ENCODE measurements at places on chromosomes 4 and X. TPM values are rescaled to one million over a fixed set of nuclear protein-coding genes. Genes with fewer than 3 reads are reported as not detected.

DNA sequence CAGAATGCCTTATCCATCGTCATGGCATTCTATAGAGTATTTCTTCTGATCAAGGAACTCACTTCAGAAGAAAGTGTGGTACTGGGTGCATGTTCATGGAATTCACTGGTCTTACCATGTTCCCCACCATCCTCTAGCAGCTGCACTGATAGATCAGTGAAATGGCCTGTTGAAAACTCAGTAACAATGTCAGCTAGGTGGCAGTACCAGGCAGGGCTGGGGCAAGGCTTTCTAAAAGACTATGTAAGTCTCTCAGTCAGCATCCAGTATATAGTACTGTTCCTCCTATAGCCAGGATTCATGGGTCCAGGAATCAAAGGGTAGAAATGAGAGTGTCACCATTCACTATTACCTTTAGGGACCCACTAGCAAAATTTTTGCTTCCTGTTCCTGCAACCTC, 15.8 kb upstream of the LDB2 start:
- peak; percentile 33 for DNase-seq

DNA sequence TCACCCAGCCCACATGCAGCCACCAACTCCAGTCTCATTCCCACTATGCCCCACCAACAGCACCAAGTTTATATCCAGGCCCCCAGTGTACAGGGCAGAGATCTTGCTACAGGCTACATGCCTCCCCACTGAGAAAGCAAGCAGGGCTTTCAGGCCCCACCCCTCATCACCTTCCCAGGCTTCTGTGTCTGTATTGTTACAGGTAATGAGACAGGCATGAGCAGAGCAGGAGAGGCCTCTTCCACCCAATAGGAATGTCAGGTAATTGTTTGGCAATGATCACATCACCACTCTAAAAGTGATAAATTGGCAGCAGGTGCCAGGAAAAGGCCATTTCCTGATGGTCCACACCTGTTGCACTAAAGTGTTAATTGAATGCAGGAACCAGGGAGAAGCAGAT, 102.5 kb downstream of the ZNF518B start:
- no peak for DNase-seq

The ABCB7 gene
- 27.6 TPM for total RNA-seq

The FAT1 gene
- 483 TPM for total RNA-seq

DNA sequence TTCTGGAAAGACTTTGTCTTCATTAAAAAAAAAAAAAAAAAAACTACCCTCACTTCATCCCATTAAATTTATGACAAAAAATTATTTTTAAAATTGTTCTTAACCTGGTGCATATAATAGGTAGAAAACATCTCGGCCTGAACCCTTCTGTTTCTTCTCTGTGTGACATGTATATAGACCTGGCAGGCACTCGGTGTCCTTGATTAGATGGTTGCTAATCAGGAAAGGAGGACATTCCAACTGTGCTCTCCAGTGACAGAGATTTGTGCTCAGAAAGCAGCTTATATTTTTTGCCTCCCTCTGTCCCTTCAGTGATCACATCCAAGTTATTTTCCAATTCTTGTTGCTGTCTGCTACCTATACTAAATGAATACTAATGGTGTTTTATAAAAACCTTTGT, 355.6 kb downstream of the CBLL2 start:
- no peak for DNase-seq

GRCh38 chr4:7620086-7620813, 185.5 kb upstream of the PSAPL1 start:
- DNase-seq: no peak
